Activated naive CD4-positive, alpha-beta T cell treated with anti-CD3 and anti-CD28 coated beads, Interleukin-2, amount 50 U/mL, for 16 hours (primary cell): ENCODE measurements at places on chromosomes 12 and 14.

GRCh38 chr12:131536766-131537165 lies 174.1 kb upstream of the SFSWAP start:
- DNase-seq = no peak

DNA sequence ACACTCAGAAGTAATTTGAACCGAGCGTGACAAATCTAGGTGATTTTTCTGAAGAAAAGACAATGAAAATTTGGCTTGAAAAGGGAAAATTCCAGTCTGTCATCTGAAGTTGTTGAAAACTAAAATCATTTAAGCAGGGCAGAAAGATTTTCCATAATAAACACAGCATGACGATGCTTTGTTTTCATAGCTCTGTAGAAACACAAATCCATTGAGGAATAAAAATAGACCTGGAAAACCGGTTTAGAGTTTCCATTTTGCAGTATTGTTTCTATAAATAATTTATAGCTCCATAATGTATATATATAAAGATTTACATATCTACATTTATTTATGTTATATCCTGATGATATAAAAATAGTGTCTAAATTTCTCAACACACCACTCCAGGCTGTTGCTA lies 1918.5 kb upstream of the FLRT2 start:
- DNase-seq = no peak

- no peak for DNase-seq
These were observed 8.8 kb upstream of the CEP170B start for GRCh38 chr14:104856157-104856868.

GRCh38 chr14:61563162-61563511 lies 132.2 kb upstream of the HIF1A start:
- DNase-seq = no peak

DNA sequence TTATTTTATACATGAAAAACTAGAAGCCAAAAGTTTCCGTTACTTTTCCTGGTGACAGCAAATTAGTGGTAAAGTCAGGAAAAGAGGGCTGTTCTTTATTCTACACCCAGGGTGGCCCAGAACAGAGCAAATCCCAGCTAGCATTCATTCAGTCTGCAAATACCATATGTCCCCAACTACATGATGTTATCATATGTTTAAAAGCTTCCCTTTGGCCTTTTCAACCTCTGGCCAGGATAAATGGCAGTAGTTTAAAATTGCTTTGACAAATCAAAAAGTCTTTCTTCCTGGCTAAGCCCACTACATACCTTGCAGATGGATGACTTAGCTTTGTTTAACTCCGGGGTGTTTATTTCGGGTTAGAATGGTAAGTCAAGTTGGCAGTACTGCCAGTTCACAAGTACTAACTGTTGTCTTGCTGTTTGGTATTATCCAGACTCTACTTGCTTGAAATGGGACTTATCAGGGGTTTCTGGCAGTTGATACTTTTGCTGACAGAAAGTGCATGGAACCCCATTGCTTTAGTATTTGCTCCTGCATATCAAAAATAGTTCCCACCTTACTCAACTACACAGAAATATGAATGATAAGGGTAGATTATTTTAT lies 69.7 kb downstream of the PKP2 start:
- DNase-seq = no peak

DNA sequence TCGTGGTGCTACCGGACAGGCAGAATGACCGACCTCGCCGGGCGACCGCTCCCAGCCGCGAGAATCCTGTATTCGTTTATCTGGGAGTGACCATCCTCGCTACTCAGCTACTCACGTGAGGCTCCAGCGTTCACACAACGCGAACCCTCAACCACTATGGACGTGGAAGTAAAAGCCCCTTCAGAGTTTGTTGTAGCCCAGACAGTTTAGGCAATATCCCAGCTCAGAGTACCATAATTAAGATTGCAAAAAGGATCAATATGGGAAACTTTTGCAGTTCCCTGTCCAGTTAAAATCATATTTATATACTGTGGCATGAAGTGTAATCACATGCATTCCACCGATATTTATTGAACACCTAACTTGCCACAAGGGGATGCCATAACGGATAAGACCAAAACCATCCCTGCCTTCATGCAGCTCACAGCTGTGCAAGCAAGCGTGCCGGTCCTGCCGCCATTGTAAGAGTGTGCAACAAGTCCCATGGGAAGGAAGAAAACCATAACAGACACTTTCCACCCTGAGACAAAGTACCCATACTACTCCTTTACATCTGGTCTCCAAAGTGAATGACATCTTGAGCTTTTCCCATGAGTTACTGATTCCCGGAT lies 938 bp upstream of the MAX start:
- no peak for DNase-seq
